Pancreas (tissue), 10 donors: ENCODE measurements at places on chromosomes 12 and 14. TPM values are rescaled to one million over a fixed set of nuclear protein-coding genes. Genes with fewer than 3 reads are reported as not detected.

DNA sequence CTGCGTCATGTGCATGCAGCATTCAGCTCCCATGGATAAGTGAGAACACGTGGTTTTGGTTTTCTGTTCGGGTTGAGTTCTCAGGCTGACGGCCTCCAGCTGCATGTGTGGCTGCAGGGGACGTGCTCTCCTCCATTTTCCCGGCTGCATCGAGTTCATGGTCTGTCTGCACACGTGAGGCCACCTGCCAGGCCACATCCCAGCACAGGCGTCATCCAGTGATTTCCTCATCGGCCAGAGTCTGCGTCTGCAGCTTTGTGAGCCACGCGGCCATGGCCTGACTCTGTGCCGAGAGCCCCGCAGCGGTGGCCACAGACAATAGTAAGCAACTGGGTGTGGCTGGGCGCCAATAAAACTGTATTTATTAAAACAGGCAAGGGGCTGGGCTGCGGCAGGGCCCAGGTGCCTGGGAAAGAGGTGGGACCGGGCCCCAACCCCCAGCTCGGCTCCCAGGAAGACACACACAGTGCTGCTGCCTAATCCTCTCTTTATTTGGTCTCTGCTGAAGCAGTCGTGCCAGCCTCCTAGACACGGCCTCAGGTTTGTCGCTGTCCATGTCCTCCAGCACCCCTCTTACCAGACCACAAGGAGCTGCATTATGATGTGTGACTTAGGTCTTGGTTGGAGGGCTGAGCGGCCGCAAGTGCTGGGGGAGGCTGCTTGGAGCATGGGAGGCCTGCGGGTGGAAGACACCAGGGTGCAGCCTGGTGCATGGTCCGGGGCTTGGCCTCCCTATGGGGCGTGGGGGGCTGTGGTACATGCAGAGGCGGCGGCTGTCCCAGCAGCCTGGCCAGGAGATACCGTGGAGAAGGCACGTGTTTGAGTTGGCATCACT lies 52.0 kb downstream of the NOC4L start:
- H3K27ac ChIP-seq: no peak overlapping the region
- no peak overlapping the region for H3K4me3 ChIP-seq
- no peaks in the 10 kb centered on the region for H3K36me3 ChIP-seq
- no peak for DNase-seq

PLXNC1 gene
- 13.7 TPM for total RNA-seq

DNA sequence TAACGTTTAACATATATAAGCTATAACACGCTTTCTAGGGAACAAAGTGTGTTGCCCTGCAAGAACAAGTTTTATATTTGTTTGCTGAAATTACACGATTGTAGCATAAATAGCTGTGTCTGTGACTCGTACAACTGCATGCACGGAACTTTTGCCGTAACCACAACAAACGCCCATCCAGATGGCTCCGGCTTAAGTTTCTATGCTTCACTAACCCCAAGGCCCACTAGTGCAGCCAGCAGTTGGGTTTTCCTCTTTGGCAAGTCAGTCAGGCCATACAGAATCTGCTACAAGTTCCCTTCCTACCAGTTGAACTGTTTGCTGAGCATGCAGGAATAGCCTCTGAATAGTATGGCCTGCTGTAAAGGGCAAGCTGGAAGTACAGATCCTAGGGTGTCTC lies 12.1 kb downstream of the CSRP2 start:
- H3K36me3 ChIP-seq: no peaks in the 10 kb centered on the region
- no peak overlapping the region for H3K27ac ChIP-seq
- no peaks in the 10 kb centered on the region for H3K27me3 ChIP-seq
- DNase-seq: no peak
- H3K4me1 ChIP-seq: no peaks in the 10 kb centered on the region

DNA sequence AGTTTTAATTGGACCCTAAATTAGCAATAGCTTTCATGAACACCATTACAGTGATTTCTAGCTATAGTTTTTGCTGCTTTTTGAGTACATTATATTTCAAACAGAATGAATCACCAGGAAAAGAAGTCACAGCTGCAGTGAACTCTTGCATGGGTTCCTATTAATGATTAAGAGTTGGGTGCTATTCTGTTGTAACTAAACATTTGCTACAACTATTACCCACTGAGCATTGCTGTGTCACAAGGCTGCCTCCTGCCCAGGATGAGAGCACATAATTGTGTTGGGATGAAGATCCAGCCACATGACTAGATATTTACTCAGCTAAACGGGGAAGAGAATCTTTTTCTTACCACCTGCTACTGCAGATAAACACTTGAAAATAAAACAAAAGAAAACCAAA lies 152.7 kb downstream of the GXYLT1 start:
- no peaks in the 10 kb centered on the region for H3K36me3 ChIP-seq
- no peaks in the 10 kb centered on the region for H3K4me1 ChIP-seq
- H3K4me3 ChIP-seq: no peak overlapping the region
- H3K27me3 ChIP-seq: no peaks in the 10 kb centered on the region
- DNase-seq: no peak

CDCA4 gene
- 2.5 TPM for total RNA-seq

- no peaks in the 10 kb centered on the region for H3K27me3 ChIP-seq
- H3K36me3 ChIP-seq: no peaks in the 10 kb centered on the region
- H3K27ac ChIP-seq: no peak overlapping the region
- no peak overlapping the region for H3K4me3 ChIP-seq
These were observed 8.6 kb upstream of the RPH3A start for GRCh38 chr12:112782943-112783342.

DNA sequence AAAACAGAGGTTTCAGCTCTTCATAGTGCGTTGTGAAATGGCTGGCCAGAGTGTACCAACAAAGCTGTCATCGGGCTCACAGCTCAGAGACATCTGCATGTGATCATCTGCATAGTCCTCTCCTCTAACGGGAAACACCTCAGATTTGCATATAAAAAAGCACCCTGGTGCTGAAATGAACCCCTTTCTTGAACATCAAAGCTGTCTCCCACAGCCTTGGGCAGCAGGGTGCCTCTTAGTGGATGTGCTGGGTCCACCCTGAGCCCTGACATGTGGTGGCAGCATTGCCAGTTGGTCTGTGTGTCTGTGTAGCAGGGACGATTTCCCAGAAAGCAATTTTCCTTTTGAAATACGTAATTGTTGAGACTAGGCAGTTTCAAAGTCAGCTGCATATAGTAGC lies 14.3 kb upstream of the PAPLN start:
- no peaks in the 10 kb centered on the region for H3K4me1 ChIP-seq
- H3K4me3 ChIP-seq: no peak overlapping the region
- H3K27me3 ChIP-seq: no peaks in the 10 kb centered on the region
- no peak overlapping the region for H3K27ac ChIP-seq
- H3K36me3 ChIP-seq: peaks cover 14% of the 10 kb centered on the region

GRCh38 chr14:61567838-61568571 lies 127.3 kb upstream of the HIF1A start:
- H3K27ac ChIP-seq: peak overlapping the region; percentile 33
- no peaks in the 10 kb centered on the region for H3K36me3 ChIP-seq
- H3K27me3 ChIP-seq: no peaks in the 10 kb centered on the region
- H3K4me1 ChIP-seq: peaks cover 8% of the 10 kb centered on the region
- H3K4me3 ChIP-seq: peak overlapping the region; percentile 33

KRT74 gene
- total RNA-seq: not detected
